ENCODE measurements at places on chromosomes 3 and 15. TPM values are rescaled to one million over a fixed set of nuclear protein-coding genes. Genes with fewer than 3 reads are reported as not detected.

ROPN1 gene
- total RNA-seq, result not detected

RYR3 gene
- not detected for total RNA-seq

DNA sequence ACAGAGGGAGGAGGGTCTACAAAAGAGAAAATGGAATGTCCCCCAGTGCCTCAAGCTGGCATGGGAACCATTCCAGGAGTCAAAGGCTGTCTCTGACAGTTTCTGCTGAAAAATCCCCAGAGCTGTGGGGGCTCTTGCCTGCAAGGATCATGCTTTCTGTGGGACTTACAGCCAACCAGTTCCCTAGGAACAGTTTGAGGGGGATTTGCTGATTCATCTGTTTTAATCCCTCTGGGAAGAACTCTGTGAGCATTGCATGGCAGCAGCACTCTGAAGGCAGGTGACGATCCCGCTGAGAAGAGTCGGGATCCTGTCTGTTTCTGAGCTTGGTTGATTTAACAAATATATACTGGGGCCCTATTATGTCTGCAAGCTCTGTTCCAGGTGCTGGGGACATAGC, 176.0 kb downstream of the SSR3 start:
- no peak for DNase-seq

GRCh38 chr15:66142285-66142684, 111.3 kb downstream of the MEGF11 start:
- DNase-seq, result no peak

FEZF2 gene
- not detected for total RNA-seq

DNA sequence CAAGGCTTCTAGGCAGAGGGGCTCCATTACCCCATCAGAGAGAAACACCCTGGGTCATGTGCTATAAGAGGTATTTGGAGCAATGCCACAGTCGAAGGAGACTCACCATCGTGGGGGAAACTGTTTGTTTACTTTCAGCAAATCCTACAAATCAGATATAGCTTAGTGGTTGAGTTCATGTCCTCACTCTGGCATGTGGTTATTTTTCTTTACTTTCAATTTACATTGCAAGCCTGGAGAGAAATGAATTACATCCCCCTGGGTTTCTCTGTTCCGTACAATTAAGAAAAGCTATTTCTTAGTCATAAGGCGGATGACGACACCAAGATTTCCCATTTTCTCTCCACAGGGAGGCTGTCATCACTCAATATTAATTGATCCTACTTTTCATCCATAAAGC, 36.9 kb downstream of the RFTN1 start:
- no peak for DNase-seq
